ENCODE measurements at places on chromosomes 16 and 17. TPM values are rescaled to one million over a fixed set of nuclear protein-coding genes. Genes with fewer than 3 reads are reported as not detected.

DNA sequence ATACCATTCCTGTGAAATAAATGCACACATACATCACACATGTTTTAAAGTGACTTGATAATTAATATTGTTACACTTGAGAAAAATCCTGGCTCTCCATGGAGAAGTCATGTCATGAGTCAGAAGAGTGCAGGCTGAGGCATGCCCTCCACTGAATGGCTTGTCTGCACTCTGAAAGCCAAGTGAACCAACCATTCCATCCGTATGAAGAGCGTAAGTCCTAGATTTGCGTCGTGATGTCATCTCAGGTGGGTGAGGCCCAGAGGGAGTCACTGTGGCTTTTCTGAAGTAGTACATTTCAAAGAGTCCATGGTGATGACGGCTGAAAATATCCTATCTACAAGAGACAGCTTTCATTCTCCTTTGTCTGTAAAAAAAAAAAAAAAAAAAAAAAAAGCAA is 83.5 kb upstream of the IRX5 start:
- H3K27ac ChIP-seq, result no peak overlapping the region
- peaks cover 6% of the 10 kb centered on the region for H3K27me3 ChIP-seq
- no peaks in the 10 kb centered on the region for H3K36me3 ChIP-seq
- no peak overlapping the region for H3K4me3 ChIP-seq
- no peaks in the 10 kb centered on the region for H3K4me1 ChIP-seq

GRCh38 chr17:59396134-59396826 is 64.8 kb downstream of the YPEL2 start:
- H3K36me3 ChIP-seq, result peaks cover 20% of the 10 kb centered on the region
- no peak for DNase-seq
- H3K27me3 ChIP-seq, result no peaks in the 10 kb centered on the region

The RPAIN gene
- 36.8 TPM for total RNA-seq

DNA sequence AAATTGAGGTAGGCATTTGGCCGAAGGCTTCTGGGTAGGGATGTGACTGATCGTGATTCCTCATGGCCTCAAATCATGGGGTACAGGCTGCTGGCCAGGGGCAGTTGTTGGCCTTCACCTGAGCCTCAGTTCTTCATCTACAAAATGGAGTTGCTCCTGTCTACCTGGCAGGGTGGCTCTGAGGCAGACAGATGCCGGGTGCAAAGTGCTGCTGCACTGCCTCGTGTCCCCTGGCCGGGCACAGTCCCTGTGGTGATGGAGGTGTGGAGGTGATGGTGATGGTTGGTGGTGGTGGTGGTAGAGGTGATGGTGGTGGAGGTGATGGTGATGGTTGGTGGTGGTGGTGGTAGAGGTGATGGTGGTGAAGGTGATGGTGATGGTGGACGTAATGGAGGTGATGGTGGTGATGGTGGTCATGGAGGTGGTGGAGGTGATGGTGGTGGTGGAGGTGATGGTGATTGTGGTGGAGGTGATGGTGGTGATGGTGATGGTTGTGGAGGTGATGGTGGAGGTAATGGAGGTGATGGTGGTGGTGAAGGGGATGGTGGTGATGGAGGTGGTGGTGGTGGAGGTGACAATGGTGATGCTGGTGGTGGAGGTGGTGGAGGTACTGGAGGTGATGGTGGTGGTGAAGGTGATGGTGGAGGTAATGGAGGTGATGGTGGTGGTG is 52.6 kb downstream of the RNF213 start:
- H3K4me3 ChIP-seq, result no peak overlapping the region
- no peaks in the 10 kb centered on the region for H3K4me1 ChIP-seq
- H3K36me3 ChIP-seq, result peaks cover 75% of the 10 kb centered on the region
- H3K27me3 ChIP-seq, result no peaks in the 10 kb centered on the region

The CUEDC1 gene
- 51.9 TPM for total RNA-seq

The C17orf50 gene
- not detected for total RNA-seq

The TNRC6A gene
- 44.1 TPM for total RNA-seq

DNA sequence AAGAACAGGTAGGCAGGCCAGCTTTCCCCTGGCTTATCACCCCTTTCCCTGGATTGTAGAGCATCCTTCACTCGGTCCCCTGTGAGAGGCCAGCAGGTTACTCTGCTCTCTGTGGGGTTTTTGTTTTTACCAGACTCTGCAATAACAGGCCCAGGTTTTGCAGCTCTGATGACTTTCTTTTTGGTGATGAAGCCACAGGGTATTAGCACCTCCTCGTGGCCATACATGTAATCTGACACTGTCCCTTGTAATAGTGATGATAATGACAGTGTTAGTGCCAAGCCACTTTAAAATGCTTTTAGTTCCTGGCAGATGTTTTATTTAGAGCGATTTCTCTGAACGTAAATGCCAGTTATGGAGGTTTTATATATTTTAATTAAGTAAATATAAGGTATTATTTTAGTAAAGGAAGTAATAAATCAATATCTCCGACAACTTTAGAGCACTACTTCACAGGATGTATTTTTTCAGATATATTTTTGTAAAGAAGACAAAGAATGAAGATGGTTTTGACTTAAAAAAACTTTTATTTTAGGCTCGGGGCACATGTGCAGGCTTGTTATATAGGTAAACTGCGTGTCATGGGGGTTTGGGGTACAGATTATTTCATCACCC is 38.0 kb upstream of the CPHXL start:
- no peaks in the 10 kb centered on the region for H3K36me3 ChIP-seq
- peaks cover 4% of the 10 kb centered on the region for H3K4me1 ChIP-seq
- H3K4me3 ChIP-seq, result no peak overlapping the region

The CRISPLD2 gene
- total RNA-seq, result 333 TPM

- H3K4me3 ChIP-seq, result no peak overlapping the region
- no peaks in the 10 kb centered on the region for H3K36me3 ChIP-seq
- no peak for DNase-seq
Observed at GRCh38 chr16:49637933-49638672, 217.8 kb downstream of the ZNF423 start.

GRCh38 chr16:58440131-58440530 is 47.9 kb downstream of the GINS3 start:
- no peak overlapping the region for H3K4me3 ChIP-seq
- no peak for DNase-seq
- H3K27me3 ChIP-seq, result no peaks in the 10 kb centered on the region
- H3K27ac ChIP-seq, result no peak overlapping the region
- no peaks in the 10 kb centered on the region for H3K36me3 ChIP-seq

DNA sequence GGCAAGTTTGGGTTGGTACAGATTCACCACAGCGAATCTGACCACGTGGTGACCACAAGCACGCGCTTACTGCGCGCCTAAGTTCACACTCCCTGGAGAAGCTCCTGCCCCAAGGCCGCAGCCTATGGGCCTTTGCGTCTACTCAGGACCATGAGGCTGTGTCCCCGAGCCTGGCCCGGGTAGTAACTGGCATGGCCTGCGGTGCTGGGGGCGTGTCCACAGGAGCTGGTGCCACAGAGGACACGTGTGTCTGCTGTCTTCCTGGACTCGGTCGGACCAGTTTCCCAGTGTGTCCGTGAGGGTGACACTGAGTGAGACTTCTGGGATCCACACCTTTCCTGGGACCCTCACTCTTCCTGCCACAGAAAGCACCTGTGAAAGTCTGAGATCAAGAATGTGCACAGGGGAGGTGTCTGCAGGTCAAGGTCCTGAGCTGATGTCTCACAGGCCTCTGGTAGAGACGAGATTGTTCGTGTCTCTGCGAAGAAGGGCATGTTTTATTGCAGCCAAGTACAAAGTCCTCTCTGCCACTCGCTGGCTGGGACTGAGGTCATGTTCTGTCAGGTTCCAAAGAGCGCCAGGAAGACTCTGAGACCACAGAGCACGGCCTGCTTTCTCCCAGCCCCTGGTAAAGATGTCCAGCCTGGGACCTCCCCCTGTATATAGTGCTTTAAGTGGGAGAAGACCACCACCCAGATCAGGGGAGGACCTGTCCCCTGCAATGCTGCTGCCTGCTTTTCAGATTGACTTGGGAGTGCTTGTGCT is 25.2 kb upstream of the CAPN15 start:
- no peak for DNase-seq
- H3K4me1 ChIP-seq, result no peaks in the 10 kb centered on the region
- no peak overlapping the region for H3K4me3 ChIP-seq
- no peak overlapping the region for H3K27ac ChIP-seq
- H3K36me3 ChIP-seq, result no peaks in the 10 kb centered on the region
- no peaks in the 10 kb centered on the region for H3K27me3 ChIP-seq

The ZBTB4 gene
- total RNA-seq, result 65.6 TPM

The CCR7 gene
- not detected for total RNA-seq

DNA sequence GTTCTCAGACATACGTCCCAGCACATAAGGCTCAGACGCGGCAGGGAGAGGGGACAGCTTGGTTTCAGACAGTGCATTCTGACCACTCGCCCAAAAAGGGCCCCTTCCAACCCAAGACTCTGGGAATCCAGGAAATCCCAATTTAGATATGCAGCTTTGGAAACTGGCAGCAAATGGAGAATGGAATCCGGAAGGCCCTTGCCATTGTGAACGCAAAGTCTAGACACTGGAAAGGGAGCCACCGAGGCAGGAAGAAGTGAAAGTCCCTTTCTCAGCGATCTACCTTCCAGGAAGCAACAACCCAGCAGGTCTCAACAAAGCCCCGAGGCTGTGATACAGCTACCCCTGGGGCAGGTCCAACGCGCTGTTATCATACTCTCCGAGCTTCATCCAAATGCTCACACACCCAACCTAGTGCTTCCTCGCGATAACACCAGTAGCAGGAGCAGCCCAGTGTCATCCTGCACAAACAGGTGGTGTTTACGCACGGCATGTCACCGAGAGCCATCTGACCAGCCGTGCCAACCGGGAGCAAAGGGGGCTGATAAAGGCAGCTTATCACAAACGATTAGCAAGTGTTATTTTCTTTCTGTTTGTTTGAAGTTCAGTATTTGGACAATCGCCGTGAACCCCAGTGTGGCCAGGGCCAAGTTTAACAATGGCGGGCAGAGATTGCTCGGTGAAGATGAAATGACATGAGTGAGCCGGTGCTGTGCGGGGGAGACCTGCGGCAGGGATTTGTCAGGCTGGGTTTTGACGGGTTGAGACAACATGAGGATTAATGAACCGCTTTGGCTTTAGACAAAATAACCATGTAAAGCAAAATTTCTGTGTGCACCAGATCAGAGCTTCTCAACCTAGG is 240.6 kb downstream of the FOXL1 start:
- no peaks in the 10 kb centered on the region for H3K36me3 ChIP-seq
- no peak overlapping the region for H3K4me3 ChIP-seq
- H3K27me3 ChIP-seq, result peaks cover 3% of the 10 kb centered on the region
- no peaks in the 10 kb centered on the region for H3K4me1 ChIP-seq

The TLCD1 gene
- 1.3 TPM for total RNA-seq

The KRTAP9-3 gene
- total RNA-seq, result not detected

GRCh38 chr16:89054714-89055113 is 38.9 kb upstream of the ACSF3 start:
- H3K27ac ChIP-seq, result no peak overlapping the region
- H3K36me3 ChIP-seq, result no peaks in the 10 kb centered on the region
- no peak for DNase-seq
- H3K27me3 ChIP-seq, result peaks cover 7% of the 10 kb centered on the region

- H3K27me3 ChIP-seq, result no peaks in the 10 kb centered on the region
- no peak overlapping the region for H3K4me3 ChIP-seq
- no peak for DNase-seq
Observed at GRCh38 chr17:79044462-79044861, 20.5 kb downstream of the C1QTNF1 start.
